ENCODE measurements at places on chromosomes 3 and 15. TPM values are rescaled to one million over a fixed set of nuclear protein-coding genes. Genes with fewer than 3 reads are reported as not detected.
A peak's percentile ranks its signal among the peaks of the same experiment; 100 is the strongest.

The GOLGA8H gene
- total RNA-seq = 0.64 TPM

DNA sequence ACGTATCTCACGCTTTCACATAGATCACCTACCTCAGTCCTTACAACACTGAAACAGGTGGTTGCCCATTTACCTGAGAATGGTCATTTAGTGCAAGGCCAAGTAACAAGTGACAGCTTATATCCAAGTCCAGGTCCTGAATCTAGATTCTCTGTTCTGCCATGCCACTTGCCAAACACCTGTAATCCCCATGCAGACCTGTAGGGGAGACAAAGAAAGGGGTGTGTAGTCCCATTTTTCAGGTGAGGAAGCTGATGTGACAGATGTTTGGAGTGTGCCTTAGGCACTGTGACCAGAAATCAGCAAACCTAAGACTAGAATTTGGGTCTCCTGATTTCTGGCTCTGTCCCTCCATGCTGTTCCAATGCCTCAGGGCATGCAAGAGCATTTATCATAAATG, 12.7 kb downstream of the ZNF35 start:
- DNase-seq = no peak

- no peak for DNase-seq
Measured at GRCh38 chr15:25556136-25556535, 117.3 kb upstream of the UBE3A start.

DNA sequence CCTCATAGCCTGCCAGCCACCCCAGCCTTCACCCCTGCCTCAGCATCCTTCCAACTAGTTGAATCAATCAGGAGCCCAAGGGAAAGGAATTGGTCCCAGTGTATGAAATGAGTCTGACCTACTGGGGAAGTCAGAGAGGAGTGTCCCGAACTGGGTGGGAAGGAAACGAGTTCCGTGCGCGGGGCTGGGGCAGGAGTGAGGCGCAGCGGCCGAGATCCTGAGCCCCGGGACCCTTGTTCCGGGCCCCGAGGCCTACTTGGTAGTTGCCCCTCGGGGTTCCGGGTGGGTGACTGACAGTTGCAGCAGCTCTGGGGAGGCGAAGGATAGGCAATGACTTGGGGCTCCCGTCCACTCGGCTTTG, 1.1 kb upstream of the PLCL2 start:
- no peak for DNase-seq

GRCh38 chr3:31960793-31961431, 20.1 kb downstream of the OSBPL10 start:
- no peak for DNase-seq

DNA sequence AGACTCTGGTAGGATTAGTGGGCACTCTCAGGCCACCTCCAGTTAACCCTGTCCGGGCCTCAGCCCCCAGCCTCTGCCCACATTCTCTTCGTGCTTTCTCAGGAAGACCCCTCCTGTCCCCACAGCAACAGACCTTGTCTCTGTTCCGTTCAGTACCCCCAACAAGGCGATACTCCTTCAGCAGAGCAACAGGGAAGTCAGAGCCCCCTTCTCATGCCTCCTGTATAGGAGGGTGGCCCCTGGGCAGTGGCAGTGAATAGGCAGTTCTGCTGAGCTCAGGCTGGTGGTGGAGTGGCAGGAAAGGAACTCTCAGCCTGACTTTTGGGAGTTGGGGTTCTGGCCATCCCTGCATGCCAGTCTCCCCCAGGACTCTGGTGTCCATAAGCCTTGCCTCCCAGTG, 513 bp downstream of the SEMA3B start:
- no peak for DNase-seq

GRCh38 chr3:157807280-157807679, 298.9 kb downstream of the SHOX2 start:
- no peak for DNase-seq

DNA sequence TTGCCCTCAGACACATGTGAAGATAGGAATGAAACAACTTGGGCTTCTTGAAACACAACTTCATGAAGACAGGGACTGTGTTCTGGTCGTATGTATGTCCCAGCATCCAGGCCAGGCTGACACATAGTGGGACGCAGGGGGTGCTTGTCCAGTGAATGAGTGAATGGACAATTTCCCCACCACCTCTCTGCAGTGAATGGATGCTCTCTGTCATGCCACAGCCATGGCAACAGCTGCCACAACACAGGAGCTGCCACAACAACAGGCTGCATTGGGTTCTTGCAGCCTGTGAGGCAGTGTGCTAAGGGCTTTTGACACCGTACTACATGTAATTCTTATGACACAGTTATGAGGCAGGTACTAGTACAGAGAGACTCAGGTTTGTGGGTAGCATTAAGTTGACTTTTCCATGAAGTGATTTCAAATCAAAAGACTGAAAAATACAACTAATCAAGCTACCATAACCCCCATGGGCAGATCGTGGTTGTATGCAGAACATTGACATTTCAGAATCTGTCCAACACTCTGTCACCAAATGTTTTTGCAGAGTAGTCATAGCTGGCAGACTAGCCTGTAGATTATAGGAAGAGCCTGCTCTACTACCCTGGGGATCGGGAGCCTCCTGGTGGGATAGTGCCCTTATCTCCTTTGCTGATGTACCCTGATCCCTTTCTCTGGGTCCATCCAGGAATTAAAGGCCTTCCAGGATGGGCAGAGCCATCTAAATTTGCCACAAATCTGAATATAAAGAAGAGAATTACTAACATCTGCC, 40.8 kb downstream of the CLSTN2 start:
- no peak for DNase-seq

DNA sequence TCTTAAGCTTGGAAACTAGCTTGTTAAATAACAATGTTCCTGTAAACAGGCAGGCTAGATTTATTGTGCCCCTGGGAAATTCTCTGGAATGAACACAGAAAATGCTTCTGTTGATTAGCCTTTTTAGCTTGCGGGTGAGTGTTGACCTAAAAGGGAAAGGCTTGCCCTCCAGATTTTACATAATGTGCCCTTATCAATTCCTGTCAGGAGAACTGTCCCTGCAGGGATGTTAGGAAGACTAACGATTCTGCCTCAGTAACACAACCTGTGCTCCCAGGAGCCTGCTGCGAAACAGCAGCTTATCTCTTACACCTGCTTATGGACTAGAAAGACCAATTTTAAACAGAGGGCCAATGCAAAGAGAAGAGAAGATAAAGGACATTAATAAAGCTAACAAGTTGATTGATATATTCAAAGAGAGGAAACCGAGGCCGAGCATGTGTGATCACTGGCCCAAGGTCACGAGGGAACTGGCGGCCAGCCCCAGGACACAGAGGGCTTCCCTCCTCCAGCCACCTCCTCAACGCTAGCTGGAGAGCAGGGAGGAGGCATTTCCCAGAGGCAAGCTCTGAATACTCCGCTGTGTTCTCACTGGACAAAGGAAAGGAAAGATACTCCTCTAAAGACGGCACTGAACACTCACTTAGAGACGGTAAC, 48.4 kb upstream of the TJP1 start:
- DNase-seq = no peak

GRCh38 chr3:126109880-126110235, 25.9 kb upstream of the SLC41A3 start:
- no peak for DNase-seq

The CHDH gene
- total RNA-seq = 4.5 TPM

DNA sequence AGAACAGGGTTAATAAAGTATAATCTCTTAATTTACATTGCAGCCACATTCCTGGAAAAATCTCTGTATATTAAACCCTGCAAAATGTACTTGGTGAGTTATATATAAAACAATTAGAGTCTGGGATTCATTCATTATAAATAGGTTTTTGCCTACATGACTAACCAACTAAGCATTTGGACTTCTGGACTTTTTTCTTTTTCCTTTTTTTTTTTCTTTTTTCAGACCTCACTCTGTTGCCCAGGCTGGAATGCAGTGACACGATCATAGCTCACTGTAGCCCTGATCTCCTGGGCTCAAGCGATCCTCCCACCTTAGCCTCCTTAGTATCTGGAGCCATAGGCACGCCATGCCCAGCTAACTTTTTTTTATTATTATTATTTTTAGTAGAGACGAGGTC, 4.5 kb downstream of the DNAJC13 start:
- DNase-seq = no peak

The BLM gene
- total RNA-seq = 5.6 TPM

DNA sequence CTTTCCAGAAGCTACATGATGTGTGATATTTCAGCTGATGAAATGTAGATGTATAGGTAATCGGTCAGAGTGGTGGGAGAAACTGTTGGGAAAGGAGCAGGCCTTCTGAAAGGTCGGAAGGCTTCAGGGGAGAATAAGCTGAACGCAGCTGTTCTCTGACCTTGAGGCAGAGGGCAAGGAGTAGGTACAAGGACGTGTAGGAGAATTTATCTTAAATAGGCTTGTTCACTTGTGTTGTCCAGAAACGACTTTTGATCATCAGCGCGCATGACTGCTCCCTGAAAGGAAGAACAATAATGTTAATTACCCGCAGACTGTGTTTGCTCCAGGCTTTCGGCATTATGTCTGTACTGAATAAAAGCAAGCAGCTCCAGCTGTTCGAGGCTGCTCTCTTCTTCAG, 39.6 kb downstream of the GPR160 start:
- no peak for DNase-seq

GRCh38 chr3:138271189-138271794, 58.4 kb downstream of the NME9 start:
- no peak for DNase-seq

DNA sequence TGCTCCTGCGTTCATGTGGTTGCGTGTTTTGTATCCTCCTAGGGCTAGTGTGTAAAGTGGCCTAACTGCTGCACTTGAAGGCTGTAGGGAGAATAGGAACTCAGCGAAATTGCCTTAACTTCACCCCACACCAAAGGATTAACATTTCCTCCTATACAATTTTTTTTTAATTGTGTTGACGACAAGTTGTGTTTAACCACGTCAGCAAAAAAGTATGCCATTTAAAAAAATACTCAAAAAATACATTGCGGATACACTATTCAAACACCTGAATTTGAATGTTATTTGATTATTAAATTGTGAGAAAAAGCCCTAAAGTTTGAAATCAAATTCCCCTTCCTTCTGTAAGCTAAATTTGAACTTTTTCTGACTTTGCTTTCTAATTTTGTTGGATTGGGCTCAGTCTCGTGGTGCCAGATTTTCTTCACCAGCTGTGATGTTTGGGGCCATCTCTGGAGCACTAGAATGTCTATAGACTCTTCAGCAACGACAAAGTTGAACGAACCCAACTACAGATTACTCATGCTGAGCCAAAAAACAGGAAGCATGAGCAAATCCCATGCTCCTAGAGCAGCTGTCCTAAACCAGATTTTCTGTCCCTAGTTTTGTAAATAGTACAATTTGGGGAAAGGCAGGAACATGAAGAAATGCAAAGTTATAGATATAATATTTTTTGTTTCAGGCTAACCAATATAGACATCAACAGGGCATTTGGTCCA, 8.1 kb upstream of the SLC9A9 start:
- no peak for DNase-seq

GRCh38 chr15:40293905-40294895, 11.3 kb upstream of the ANKRD63 start:
- no peak for DNase-seq

GRCh38 chr3:71438904-71439303, 144.6 kb downstream of the FOXP1 start:
- no peak for DNase-seq

The MESP1 gene
- 2.1 TPM for total RNA-seq

The MED12L gene
- 12.8 TPM for total RNA-seq

GRCh38 chr3:175518459-175518858, 659.3 kb downstream of the NAALADL2 start:
- DNase-seq = no peak

DNA sequence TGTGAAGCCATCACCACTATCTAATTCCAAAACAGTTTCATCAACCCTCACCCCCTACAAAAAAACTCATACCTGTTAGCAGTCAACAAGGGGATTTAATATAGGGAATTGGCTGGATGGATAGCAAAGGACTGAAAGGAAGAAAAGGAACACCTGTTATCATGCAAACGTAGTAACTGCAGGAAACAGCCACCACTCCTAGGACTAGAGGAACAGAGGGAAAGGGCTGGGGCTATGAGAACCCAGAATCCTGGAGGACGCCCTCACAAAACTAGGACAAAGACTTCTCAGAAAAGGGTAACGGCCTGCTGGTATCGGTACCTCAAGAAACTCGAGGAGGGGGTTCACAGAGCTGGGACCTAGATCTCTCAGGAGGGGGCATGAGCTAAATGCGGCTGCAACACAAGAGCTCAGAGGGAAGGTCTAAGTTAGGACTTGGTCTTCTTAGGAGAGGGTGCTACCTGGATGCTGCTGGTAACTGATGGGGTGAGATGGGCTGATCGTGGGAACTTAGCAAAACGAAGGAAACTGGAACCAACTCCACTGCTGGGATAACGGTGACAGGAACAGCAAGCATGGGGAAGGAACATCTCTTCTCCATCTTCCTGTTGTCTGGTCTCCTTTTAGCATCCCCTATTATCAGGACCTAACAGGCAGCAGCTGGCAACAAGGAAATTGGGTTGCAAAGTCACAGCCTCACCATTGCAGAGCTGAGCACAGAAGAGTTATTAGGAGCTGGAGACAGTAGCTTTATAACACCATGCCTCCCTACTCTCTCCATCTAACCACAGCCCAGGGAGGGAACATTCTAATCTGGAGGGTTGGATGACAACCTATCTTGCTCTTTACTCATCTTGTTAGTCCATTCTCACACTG, 147.7 kb downstream of the UACA start:
- DNase-seq = no peak

The ADGRG7 gene
- not detected for total RNA-seq

The MKRN2OS gene
- total RNA-seq = not detected

DNA sequence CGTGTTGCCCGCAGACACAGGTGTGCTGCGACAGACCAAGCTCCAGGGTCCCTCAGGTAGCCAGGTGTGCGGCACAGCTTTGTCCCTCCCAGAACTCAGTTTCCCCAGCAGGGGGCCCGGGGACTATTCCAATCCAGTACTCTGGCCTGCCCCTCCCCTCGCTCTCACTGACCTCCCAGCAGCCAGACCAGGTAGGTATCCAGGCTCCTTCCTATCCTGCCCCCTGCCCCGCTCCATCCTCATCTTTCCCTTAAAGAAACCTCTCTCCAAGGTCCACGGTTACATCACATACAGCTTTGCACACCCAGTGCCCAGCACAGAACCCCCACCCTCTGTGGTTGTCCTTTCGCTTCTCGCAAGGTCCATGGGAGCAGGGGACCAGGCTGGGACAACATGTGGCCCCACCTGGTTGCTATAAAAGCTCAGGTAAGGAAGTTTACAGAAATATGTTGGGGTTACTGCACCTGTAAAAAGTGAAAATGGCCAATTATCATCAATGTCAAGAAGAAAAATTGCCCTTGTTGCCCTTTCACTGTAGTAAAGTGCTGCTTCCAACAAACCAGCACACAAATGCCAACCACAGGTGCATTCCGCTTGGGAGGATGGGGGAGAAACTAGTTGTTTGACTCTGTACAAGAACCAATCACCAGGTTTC, 7.3 kb upstream of the CYP11A1 start:
- DNase-seq = no peak

- peak; percentile 75 for DNase-seq
Measured at GRCh38 chr3:138180375-138181029, 5.8 kb upstream of the DBR1 start.

The CNTN6 gene
- 24.1 TPM for total RNA-seq

The MB21D2 gene
- total RNA-seq = 41.1 TPM

- DNase-seq = no peak
Measured at GRCh38 chr15:76078285-76078877, 18.6 kb downstream of the TMEM266 start.

GRCh38 chr3:58214484-58215316, 3.9 kb upstream of the DNASE1L3 start:
- no peak for DNase-seq

GRCh38 chr3:188695241-188695640, 476.5 kb upstream of the TPRG1 start:
- DNase-seq = no peak
